ENCODE measurements at places on chromosomes 7 and 10.

GRCh38 chr7:111827863-111828504 lies 265.7 kb upstream of the IMMP2L start:
- DNase-seq: no peak

GRCh38 chr10:12048547-12048946 lies 5.9 kb upstream of the UPF2 start:
- DNase-seq: no peak

DNA sequence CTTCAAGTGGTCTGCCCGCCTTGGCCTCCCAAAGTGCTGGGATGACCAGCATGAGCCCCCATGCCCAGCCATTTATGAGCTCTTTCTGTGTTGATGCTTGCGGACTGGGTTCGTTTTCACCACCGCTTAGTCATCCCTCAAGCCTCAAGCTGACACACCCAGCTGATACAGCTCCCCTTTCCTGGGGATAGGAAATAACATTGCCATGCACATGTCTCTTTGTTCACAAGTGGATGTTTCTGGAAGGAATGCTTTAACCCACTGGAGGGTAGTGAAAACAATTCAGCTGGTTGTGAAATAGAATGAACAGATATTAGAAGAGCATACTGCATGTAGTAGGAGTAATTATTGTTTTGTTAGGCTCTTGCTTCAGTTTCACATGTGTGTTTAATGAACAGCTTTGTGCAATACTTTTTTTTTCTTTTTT lies 8.5 kb upstream of the METTL27 start:
- DNase-seq: no peak

GRCh38 chr7:116187400-116187799 lies 22.9 kb upstream of the TES start:
- DNase-seq: no peak

DNA sequence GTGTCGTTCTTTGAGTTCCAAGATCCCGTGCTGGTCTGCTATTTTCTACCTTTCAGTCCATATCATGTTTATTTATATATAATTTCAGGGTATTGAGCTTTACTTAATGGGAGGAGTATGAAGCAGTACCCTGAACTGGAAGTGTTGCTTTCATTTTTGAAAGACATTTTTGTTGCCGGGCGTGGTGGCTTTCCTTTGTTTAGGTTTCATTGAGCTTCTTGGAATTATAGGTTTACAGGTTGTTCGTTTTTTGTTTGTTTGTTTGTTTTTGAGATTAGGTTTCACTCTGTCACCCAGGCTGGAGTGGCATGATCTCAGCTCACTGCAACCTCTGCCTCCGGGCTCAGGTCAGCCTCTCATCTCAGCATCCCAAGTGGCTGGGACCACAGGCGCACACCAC lies 7.4 kb downstream of the ZNF487 start:
- DNase-seq: no peak

DNA sequence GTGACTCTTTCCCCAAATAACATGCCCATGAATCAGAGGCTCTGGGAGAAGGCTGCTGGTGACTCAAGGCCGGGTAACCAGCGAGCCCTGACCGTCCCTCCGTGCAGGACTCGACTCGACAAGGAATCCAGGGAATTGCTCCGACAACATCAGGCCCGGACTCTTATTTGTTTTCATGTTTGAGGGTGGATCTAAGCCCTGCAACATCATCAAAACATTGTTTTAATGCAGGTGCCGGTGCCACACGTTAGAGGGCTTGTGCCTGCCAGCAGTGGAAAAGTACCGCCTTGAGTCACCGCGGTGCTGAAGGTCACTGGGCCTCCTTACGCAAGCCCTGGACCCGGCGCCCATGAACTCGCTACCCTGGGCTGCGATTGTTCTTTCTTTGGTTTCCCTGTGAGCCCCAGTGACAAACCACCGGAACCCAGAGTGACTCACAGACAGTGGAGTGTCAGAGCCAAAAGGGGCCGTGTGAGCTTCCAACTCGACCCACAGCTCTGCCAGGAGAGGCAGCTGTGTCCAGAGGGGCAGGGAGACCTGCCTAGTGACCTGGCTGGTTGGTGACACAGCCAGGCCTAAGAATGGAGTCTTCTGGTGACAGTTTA lies 139.4 kb upstream of the SHH start:
- no peak for DNase-seq

DNA sequence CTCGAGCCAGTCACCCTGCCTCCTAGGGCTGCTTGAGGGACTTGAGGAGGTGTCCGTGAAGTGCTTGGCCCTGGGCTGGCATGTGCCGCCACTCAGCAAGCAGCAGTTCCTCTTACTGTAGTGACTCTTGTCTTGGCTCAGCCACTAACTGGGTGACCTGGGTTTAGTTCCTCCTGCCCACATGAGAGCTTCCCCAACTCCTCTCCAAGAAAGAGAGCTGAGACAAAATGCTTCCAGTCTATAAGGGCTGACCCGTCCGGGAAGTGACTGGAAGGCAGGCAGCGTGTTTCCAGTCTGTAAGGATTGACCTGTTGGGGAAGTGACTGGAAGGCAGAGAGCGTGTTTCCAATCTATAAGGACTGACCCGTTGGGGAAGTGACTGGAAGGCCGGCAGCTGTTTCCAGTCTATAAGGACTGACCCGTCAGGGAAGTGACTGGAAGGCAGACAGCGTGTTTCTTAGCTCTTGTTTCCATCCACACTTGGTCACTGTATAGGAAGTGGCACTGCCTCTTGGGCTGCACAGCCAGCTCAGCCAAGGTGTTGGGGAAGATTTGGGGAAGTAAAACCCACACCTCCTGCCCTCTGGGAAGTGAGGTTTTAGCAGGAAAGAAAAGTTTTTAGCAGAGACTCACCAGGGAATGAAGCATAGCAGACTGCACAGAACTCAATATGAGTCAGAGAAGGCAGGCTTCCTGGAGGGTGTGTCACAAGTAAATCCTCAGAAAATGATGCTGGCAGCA lies 53.3 kb upstream of the PPIF start:
- no peak for DNase-seq

GRCh38 chr10:16866541-16867275 lies 49.5 kb upstream of the RSU1 start:
- no peak for DNase-seq

GRCh38 chr10:24463611-24464426 lies 254.9 kb downstream of the KIAA1217 start:
- no peak for DNase-seq

DNA sequence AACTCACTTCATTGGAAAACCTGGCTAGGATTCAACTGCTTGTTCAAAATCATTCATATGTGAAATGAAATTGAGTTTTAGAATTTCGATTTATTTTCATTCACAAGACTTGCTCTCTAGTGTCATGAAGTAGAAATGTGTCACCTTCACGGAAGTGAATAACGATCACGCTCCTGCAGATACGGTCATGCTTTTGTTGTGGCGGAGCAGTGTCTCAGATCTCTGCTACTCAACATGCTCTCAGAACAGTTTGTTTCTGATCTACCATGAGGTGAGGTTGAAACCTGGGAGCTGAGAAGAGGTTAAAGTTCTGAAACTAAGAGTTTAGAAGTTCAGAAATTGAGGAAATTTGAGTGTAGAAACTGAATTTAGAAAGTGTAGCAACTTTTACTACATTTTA lies 13.8 kb upstream of the PITRM1 start:
- no peak for DNase-seq
